ENCODE measurements at places on chromosomes 2 and 18.

DNA sequence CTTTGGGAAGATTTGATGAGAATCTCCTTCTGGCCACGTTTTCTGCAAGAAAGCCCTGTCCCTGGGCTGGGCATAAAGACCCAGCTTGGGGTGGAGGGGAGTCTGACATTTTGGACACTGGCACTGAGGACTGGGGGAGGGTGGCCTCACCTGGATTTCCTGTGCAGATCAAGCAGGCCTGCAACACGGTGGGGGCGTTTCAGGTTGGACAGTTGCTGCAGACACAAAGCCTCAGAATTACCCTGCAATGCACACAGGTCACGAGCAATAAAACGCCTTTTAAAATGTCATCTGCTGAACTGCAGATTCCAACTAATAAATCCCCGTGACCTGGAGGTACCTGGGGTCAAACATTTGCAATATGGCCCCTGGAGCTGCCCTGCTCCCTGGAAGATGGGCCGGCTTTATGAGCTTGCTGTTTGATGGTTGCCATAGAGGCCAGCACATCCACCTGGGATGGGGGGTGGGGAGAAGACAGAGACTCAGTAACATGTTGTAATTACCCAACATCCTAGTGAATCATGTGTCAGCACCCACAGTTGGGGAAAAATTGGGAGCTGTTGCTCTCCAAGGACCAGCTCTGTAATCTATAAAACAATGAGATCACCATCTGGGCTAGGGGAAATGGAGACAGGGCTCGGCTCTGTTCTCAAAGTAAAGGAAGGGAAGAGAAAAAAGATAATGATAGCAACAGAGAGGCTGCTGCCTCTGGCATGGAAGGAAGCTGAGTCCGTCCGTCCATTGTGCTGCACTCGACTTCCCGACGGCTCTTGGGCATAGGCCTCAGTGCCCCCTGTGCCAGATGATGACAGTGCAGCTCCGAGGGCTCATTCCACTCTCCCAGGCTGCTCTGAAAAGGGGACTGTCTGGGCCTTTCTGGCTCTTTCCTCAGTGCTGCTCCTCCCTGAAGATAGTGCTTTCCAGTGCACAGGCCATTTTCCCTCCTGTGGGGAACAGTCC, 340.3 kb downstream of the CYRIA start:
- DNase-seq = no peak

DNA sequence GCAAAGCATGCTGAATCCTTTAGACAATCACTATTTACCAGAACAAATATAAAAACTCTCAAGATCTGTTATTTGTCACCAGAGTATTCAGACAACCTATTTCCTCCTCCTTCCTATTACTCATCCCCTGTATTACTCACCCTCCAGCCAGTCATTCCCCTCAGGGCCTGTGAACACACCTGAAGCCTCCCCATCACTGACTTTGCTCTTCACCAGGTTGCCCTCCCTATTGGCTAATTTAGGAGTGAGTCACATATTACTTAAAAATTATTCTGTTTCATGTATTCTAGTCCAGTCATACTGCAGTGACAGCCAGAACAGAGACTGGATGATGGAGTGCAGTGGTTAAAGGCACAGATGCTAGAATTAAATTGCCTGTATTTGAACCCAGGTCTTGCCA, 3.7 kb upstream of the ATG16L1 start:
- DNase-seq = peak; percentile 79

DNA sequence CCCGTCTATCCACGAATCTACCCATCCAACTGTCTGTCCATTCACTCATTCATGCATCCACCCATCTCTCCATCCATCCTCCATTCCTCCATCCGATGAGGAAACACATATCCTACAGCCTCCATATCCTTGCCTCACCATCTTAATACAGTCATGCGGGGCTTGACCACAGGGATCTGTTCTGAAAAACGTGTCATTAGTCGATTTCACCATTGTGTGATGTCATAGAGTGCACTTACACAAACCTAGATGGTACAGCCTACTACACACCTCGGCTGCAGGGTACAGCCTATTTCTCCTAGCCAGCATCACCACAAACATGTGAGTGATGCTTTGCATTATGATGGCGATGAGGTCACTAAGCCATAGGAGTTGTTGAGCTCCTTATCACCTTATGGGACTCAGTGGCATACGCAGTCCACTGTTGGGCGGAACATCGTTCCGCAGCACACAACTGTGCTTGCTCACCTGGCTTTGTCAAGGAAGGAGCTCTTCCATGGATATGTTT, 1.9 kb upstream of the NT5DC4 start:
- DNase-seq = no peak

DNA sequence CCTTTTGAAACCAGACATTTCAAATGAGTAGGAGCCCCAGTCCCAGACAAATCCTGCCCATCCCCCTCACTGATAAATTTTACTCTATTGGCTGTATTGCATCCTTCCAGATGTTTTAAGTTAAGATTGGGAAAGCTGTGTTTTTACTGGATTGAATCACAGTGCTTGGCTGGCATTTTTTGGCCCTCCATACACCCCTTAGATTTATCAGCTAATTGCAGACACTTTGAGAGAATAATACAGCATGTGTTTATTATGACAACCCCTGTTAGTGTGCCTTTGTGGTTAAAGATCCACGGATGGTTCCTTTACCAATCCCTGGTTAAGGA, 74.9 kb downstream of the ANTXR1 start:
- DNase-seq = no peak

- DNase-seq = no peak
Measured at GRCh38 chr2:120237491-120237902, 14.3 kb upstream of the TMEM185B start.

- DNase-seq = no peak
Measured at GRCh38 chr2:130819608-130820278, 17.0 kb upstream of the ARHGEF4 start.

DNA sequence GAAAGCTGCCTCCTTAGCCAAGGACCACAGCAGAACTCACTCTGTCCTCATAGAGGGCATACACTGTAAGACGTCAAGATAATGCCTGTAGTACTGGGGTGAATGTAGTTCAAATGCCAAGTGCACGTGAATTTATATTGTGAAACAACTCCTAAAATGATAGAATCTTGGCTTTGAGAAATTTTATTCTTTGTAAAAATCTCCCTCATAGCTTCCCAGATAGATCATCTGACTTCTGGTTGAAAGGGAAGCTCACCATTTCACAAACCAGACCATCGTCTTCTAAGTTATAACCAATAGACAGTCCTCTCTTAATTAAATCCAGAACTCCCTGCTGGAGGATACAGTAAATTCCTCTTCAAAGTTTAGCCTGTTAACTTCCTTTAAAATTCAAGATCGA, 110.9 kb upstream of the MSTN start:
- DNase-seq = no peak

DNA sequence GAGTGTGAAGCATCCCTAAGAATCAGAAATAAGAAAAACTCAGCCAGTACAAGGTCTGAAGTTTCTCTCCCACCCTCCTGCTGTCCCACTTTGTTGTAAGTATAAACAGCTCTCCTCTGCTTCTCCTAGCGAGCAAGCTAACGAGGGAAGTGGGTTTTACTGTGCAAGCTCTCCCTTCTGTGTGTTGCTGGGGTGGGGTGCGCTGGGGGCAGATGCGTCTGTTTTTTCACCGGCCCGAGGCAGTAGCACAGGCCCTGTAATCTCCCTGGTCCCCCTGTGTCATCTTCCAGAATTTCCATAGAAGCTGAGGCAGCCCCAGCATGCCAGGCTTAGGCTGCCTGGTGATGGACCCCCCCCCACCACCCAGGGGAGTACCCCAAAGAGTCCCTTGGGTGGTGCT, 9.4 kb upstream of the CXCR4 start:
- DNase-seq = no peak

GRCh38 chr2:26696351-26696816, 3.9 kb downstream of the KCNK3 start:
- no peak for DNase-seq

DNA sequence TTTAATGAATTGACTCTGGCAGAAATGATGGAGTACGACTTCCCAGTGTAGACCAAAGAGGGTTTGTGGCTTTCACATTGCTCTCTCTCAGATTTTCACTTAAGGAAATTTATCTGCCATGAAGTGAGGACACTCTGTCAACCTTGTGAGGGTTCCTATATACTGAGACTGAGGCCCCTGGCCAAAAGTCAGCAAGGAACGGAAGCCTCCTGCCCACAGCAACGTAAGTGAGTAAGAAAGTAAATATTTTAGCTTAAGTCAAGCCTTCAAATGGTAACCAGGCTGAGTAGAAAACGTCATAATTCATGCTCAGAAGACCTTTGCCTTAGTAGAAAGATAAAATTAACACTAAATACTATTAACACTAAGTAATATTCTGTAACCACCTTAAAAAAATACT, 1080.5 kb upstream of the ACVR2A start:
- no peak for DNase-seq

GRCh38 chr2:226477221-226478108, 322.2 kb downstream of the IRS1 start:
- DNase-seq = no peak

DNA sequence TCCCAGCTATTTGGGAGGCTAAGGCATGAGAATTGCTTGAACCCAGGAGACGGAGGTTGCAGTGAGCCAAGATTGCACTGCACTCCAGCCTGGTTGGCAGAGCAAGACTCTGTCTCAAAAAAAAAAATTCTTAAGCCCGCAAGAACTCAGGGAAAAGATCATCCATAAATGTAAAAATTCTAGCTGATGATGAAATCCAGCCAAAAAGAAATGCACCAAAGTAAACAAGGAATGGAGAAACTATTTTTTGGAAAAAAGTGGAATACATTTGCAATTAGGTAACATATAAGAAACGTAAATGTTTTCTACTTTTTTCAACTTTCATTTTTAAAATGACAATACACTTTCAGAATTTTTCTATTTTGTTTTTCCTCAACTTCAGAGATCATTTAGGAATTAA, 61.3 kb downstream of the ASXL2 start:
- DNase-seq = no peak

- DNase-seq = no peak
Measured at GRCh38 chr2:88866756-88867155, 175.3 kb downstream of the RPIA start.

- DNase-seq = no peak
Measured at GRCh38 chr2:10900216-10901109, 11.3 kb upstream of the KCNF1 start.

DNA sequence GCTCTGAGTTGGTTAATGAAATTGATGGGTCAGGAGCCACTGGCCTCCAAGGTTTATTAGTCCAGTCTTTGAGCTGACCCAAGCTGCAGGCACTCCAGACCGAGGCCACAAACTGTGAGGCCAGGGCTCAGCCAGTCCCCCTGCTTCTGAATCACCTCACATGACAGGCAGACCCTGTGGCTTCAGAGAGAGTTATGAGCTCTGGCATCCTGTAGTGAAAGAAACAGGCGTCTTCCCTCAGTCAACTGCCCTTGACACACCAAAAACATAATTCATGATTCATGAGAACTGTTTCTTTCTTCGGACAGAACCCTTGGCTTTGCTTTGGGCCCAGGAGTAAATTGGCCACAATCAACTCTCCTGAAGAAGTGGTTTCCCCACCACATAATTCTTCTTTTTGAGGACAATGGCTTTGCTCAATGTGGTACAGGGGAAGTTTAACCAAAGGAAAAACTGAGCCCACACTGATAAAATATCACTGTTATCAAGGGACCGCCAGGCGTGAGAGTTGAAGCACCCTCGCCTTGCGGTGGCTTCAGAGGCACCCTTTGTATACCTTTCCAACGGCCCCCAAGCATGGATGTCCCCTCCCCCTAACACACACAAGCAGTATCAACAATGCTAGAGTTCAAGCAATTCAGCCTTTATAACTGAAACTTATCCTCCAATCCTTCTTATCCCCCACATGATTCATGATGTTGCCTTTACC, 226.9 kb downstream of the CYRIA start:
- DNase-seq = no peak

DNA sequence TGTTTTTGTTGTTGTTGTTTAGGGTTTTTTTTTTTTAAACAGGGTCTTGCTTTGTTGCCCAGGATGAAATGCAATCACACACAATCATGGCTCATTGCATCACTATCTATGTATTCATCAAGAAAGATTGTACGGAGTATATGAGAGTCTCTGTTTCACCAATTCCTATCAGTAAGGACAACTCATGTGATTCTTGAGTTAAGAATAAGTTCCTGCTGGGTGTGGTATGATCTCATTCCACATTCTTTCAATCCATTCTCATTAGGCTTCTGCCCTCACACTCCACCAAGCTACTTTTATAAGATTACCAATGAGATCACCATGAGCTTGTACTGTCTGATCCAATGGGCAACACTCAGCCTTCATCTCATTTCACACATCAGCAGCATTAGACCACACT, 9.1 kb upstream of the AP1S3 start:
- no peak for DNase-seq

DNA sequence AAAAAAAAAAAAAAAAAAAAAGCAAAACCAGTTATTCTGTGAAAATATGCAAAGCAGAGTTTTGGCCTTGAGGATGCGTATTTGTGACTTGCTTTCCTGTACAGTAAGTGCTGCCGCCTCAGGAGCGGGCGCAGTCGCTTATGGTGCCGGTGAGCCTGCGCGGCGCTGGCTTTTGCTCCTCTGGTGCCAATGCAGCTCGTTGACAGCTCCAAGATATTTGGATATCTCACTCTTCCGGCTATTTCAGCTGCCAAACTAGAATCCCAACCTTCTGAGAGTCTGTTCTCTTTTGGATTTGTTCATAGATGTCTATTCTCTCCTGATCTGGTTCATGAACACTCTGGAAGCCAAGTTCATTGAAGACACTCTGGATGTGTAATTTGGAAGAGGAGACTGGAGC, 184.1 kb downstream of the AGAP1 start:
- DNase-seq = no peak

DNA sequence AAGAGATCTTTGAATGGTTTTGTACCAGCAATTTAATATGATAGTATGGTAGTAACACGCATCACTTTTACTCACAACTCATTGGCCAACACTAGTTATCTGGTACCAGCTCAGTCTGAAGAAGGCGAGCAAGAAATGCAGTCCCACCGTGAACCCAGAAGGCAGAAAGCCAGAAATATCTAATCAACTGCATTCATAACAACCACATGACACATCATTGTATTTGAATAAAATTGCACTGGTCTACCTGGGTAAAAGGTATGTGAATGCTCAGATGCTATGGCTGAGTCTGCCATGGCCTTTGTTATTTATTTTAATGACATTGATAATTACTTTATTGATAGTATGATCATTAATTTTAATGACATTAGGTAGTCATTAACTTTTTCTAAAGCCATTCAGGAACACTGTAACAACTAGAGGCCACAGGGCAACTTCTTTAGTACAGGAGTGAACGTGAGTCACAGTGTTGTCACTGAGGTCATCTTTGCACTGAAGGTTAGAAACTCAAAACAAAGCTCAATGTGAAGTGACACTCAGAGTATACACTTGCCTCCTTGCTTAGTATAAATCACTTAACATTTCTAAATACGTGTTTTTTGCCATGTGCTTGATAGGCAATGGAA, 475.6 kb upstream of the TNP1 start:
- no peak for DNase-seq
